Sigmoid colon (tissue), 7 donors: ENCODE measurements at places on chromosomes 16 and 17. TPM values are rescaled to one million over a fixed set of nuclear protein-coding genes. Genes with fewer than 3 reads are reported as not detected.

DNA sequence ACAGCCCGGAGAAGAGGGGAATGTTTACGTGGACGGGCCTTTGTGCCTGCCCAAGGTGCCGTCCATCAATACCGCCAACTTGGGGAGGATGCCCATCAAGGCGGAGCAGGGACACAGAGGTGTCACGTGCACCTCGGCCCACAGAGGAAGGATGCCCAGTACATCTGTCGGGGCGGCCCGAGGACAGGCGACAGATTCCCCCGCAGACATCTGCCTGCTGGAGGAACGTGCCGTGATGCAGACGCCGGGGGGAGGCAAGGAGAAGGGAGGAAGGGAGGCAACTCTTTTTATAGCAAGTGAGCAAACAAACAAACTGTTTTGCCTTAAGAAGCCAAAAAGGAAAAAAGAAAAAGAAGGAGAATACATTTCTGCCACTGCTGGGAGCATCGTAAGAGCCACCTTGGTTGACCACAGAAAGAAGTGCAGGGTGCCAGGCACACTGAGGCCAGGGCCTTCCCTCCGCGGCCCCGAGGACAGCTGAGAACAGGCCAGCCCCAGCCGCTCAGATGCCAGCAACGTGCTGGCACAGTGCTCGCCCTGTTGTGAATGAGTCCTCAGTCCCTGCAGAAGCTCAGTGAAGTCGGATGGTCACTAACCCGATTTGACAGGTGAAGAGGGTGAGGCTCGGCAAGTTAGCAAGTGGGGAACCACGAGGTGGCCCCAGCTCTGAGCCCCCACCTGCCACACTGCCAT is 146.4 kb downstream of the RBFOX3 start:
- DNase-seq: no peak

DNA sequence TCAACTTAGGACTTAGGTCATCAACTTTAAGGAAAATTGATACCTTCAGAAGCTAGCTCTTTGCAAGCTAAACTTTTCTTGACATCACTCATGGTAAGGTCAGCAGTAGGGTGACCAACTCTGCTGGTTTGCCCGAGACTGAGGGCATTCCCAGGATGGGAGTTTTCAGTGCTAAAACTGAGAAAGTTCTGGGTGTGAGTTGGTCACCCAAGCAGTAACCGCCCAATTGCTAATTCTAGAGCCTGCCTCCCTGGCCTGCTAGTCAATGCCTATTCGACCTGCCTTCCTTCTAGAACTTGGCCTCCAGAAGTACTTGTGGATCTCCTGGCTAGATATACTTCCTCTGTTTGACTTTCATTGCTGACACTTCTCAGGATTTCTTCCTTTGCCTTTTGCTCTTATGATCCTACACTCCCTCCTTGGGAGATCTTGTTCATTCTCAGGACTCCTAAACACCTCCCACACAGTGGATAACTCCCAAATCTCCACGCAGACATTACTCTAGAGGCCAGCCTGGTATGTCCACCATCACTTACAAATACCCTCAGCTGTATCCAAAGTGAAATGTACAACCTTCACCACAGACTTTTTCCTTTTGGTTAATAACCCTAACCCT is 10.5 kb upstream of the MYO18A start:
- no peak for DNase-seq

NUP88 gene
- total RNA-seq: 65.6 TPM

PDE6G gene
- total RNA-seq: not detected

GRCh38 chr17:39633570-39634183 is 3.3 kb upstream of the STARD3 start:
- no peak for DNase-seq
